Muscle of leg (tissue), 16 donors: ENCODE measurements at places on chromosomes 4 and X. TPM values are rescaled to one million over a fixed set of nuclear protein-coding genes. Genes with fewer than 3 reads are reported as not detected.

DNA sequence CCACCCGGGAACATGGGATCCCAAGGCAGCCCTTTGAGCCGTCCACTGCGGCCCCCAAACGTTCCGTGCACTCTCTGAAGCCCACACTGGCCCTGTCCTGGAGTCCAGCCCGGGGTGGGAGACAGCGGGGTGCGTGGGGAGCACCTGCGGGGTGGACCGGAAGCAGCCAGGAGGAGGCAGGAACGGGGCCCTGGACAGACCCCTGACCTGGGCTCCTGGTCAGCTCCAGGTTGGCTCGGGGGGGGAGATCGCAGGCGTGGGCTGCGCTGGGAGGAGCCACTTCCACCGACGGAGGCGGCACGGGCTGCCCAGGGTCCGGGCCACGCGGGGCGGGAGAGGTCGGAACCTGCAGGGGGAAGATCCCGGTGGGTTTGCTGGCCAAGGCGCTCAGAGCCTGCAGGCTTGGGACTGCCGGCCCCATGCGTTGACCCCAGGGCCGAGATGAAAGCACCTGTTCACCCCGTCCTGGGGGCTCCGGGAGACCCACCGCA lies 5.7 kb upstream of the PLCXD1 start:
- H3K36me3 ChIP-seq: no peaks in the 10 kb centered on the region
- H3K4me1 ChIP-seq: peaks cover 23% of the 10 kb centered on the region
- peak overlapping the region; percentile 47 for H3K4me3 ChIP-seq
- H3K27me3 ChIP-seq: peaks cover 18% of the 10 kb centered on the region

GRCh38 chr4:1075809-1076699 lies 37.3 kb downstream of the RNF212 start:
- H3K27me3 ChIP-seq: peaks cover 6% of the 10 kb centered on the region
- no peaks in the 10 kb centered on the region for H3K36me3 ChIP-seq
- H3K4me3 ChIP-seq: no peak overlapping the region
- no peak for DNase-seq
- no peak overlapping the region for H3K27ac ChIP-seq

Gene SSX4
- total RNA-seq: not detected

Gene CXCL1
- total RNA-seq: 0.13 TPM

DNA sequence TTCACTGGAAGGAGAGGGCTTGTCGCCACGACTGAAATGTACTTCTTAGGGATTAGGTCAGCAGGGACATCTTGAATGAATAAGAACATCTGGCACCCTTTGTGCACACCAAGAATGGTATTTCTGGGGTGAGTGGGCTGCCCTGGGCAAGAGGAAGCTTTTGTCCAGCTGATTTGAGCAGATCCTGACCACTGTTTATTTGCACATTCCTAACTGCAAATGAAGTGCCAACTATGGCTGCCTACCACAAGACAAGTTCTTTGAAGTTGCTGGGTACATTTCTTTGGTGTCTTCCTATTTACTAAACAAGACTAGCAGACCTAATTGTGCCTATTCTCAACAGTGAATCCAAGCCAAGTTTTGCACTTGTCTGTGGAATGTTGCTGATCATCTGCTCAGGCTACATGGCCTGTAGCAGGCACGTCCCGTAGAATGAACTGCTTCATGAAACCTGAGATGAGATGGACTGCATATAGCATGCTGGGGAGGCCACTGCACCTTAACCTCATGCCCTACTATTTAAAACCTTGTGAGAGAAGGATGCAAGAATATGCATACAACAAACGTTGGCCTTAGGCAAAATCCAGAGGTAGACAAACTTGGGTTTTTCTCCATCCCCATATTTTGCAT lies 45.0 kb downstream of the PIR start:
- no peak overlapping the region for H3K4me3 ChIP-seq
- H3K27me3 ChIP-seq: peaks cover 25% of the 10 kb centered on the region
- peak; percentile 37 for DNase-seq

GRCh38 chr4:156762851-156763250 lies 208.7 kb downstream of the PDGFC start:
- no peaks in the 10 kb centered on the region for H3K36me3 ChIP-seq
- peak overlapping the region; percentile 39 for H3K27ac ChIP-seq
- H3K4me3 ChIP-seq: no peak overlapping the region
- no peaks in the 10 kb centered on the region for H3K27me3 ChIP-seq

Gene HSFX4
- 0.53 TPM for total RNA-seq

- H3K27ac ChIP-seq: no peak overlapping the region
- H3K27me3 ChIP-seq: no peaks in the 10 kb centered on the region
- H3K36me3 ChIP-seq: no peaks in the 10 kb centered on the region
- no peaks in the 10 kb centered on the region for H3K4me1 ChIP-seq
- DNase-seq: no peak
Observed at GRCh38 chr4:89759426-89759825, 77.5 kb downstream of the SNCA start.

DNA sequence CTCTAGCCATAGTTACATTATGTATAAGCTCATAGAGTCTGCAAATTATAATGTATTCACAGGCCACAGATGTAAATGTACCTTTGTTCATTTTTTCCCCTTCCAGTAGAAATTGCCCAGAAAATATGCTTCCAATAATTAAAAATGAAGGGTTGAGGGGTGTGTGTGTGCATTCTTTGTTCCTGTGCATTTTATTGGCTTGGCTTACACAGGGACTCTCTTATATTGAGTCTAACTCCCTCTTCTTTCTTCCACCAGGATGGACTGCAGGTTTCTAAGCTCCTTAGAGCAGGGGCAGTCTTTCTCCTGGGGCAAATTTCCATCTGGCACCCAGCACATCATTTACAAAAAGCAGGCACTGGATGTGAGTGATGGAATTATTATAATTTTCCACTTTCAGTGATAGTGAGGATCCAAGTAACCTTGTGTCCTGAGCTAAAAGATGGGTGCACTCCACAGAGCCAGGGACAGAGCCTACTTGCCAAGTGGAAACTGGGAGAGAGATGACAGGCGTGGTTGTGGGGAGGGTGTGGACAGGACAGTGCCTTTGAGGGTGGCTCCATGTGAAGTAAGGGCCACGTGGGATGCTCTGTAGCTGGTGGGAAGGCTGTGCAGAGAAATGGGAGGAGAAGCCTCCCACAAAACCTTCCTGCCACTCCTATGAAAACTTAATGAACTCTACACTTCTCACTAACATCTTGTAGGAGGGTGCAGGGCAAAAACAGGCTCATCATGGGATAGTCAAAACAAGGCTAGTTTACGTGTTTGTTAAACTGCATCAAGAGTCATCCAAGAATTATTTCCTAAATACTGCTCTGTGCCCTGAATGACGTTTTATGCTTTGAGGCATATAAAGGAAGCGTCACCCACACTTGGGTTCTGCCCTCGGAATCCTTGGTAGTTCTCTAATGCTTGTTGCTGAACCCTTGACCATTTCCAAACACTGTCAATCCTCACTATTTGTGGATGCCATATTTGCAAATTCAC lies 16.0 kb downstream of the IGFBP7 start:
- H3K27ac ChIP-seq: no peak overlapping the region
- H3K4me1 ChIP-seq: peaks cover 8% of the 10 kb centered on the region

DNA sequence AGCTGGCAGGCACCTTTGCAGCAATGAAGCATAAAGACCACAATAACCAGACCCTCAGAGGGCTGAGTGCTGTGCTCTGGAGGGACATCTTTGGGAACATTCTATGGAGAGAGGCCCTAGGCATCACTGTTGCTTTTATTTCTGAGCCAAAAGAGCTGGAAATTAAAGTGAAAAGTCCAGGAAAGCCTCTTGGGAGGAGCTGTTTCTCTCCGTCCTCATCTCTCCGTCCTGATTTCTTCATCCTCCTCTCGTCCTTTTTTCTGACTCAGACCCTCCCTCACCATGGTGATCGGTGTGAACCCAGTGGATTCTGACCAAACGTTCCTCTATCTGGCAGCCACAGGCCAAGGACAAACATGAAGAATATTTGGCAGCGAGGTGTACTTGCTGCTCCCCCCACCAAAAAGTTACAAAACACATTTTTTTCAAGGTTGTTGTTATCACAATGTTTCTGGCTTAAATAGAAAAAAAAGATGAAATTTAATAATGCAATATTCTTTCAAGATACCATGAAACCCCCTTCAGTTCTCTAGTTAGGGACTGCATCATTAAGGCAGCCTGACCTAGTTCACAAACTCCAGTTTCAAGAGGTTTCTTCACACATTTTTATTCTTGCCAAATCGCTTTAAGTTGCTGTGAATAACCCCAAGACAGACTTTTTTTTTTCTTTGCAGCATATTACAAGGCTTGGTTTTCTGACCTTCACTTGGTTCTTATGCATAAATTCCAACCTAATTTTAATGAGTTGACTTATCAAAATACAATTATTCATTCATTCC lies 80.2 kb downstream of the SCD5 start:
- H3K27ac ChIP-seq: no peak overlapping the region
- peak; percentile 21 for DNase-seq
- no peaks in the 10 kb centered on the region for H3K27me3 ChIP-seq

DNA sequence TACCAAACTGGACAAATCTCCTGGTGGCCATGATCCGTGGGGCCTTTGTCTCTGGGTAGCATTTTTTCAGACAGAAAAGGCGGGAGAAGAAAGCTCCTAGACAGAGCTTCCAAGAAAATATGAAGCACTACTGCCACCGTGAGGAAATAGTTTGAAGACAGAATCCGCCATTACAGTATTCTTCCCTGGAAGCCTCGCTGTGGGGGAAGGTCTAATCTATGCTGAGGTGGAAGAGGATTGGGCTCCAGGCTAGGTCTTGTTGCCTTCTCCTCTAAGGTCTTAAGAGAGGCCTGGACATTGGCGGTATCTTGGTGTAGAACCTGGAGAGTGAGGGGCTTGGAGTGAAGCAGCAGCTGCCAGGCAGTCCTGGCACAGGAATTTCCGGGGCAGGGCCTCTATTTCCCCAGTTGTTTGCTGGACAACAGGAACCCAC lies 218.9 kb downstream of the OR13H1 start:
- peak overlapping the region; percentile 29 for H3K27ac ChIP-seq
- peak; percentile 96 for DNase-seq
- peaks cover 5% of the 10 kb centered on the region for H3K27me3 ChIP-seq
- H3K36me3 ChIP-seq: no peaks in the 10 kb centered on the region
- peaks cover 5% of the 10 kb centered on the region for H3K4me1 ChIP-seq

GRCh38 chr4:99821918-99822503 lies 5.4 kb downstream of the DAPP1 start:
- no peak overlapping the region for H3K27ac ChIP-seq
- H3K4me1 ChIP-seq: no peaks in the 10 kb centered on the region
- H3K27me3 ChIP-seq: no peaks in the 10 kb centered on the region
- no peaks in the 10 kb centered on the region for H3K36me3 ChIP-seq
- DNase-seq: peak; percentile 45

GRCh38 chr4:90570615-90571014 lies 443.4 kb downstream of the CCSER1 start:
- H3K4me3 ChIP-seq: no peak overlapping the region
- no peak overlapping the region for H3K27ac ChIP-seq
- H3K4me1 ChIP-seq: no peaks in the 10 kb centered on the region
- no peaks in the 10 kb centered on the region for H3K36me3 ChIP-seq

Gene UGT2B11
- total RNA-seq: 0.13 TPM

DNA sequence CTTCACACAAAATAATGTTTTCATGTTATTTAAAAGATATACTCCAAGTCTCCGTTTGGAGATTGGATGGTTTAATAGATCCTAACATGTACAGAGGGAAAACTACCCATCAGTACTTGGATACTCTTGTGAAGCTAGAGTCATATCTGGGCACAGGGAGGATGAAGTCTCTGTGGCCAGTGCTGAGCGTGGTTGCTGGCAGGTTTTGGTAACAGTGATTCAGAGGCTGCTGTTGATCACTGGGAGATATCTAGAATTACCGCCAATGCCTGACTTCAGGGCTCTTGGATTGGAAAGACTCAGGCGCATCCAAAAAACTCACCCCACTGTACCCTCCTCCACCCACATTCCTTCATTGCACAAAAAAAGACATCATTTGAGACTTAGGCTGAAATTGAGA lies 107.2 kb upstream of the PGRMC2 start:
- H3K27ac ChIP-seq: no peak overlapping the region
- no peak overlapping the region for H3K4me3 ChIP-seq
- no peak for DNase-seq
- H3K4me1 ChIP-seq: peaks cover 4% of the 10 kb centered on the region
- H3K27me3 ChIP-seq: no peaks in the 10 kb centered on the region

DNA sequence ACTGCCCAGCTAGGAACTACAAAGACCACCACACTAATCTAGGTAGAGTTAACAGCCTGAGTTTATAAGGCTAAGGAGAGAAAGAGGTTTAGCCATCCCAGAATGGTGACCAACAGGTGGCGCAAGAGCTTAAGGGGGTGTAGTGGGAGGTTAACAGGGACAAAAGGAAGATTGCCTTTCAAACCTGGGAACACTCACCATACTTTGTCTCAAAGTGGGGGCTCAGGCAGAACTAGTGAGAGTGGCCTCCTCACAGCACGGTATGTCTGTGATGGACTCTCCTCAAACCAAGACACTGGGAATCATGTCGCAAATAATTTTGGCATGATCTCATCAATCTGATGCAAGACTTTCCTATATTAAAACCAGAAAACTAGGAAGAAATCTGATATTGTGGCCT lies 23.4 kb downstream of the CCNI start:
- H3K4me3 ChIP-seq: no peak overlapping the region
- H3K4me1 ChIP-seq: no peaks in the 10 kb centered on the region
- H3K36me3 ChIP-seq: peaks cover 33% of the 10 kb centered on the region
- peak; percentile 28 for DNase-seq
- no peak overlapping the region for H3K27ac ChIP-seq

- H3K4me1 ChIP-seq: no peaks in the 10 kb centered on the region
- no peaks in the 10 kb centered on the region for H3K36me3 ChIP-seq
- no peak for DNase-seq
- H3K4me3 ChIP-seq: no peak overlapping the region
Observed at GRCh38 chr4:96183611-96184010, 343.7 kb downstream of the PDHA2 start.
